ENCODE measurements at places on chromosomes 6 and 20.

DNA sequence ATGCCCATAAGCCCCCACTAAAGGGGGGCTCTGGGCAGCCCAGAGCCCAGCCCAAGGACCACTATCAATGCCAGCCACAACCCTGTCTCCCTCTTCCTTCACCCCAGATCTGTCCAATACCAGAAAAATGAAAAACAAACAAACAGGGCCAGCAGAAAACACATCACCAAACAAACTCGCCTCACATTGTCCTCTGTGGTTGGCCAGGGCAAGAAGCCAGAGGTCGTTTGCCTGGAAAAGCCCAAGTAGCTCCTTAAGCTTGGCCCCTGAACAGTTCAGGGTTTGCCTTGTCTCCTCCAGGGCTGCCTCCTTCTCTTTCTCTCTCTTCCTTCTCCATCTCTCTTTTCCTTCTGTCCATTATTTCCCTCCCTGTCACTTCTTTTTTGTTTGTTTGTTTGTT lies 10.1 kb upstream of the SCUBE3 start:
- H3K36me3 ChIP-seq: no peaks in the 10 kb centered on the region
- DNase-seq: no peak
- H3K4me3 ChIP-seq: no peak overlapping the region
- H3K27ac ChIP-seq: no peak overlapping the region
- H3K27me3 ChIP-seq: peaks cover 27% of the 10 kb centered on the region

GRCh38 chr20:46774236-46774635 lies 64.8 kb downstream of the SLC2A10 start:
- H3K4me1 ChIP-seq: no peaks in the 10 kb centered on the region
- no peaks in the 10 kb centered on the region for H3K36me3 ChIP-seq
- no peak overlapping the region for H3K4me3 ChIP-seq

GRCh38 chr20:63135411-63135810 lies 80.5 kb downstream of the YTHDF1 start:
- no peak for DNase-seq
- H3K27ac ChIP-seq: no peak overlapping the region
- no peaks in the 10 kb centered on the region for H3K4me1 ChIP-seq
- H3K27me3 ChIP-seq: peaks cover 47% of the 10 kb centered on the region

GRCh38 chr6:168560126-168560525 lies 119.1 kb downstream of the SMOC2 start:
- peaks cover 10% of the 10 kb centered on the region for H3K27me3 ChIP-seq
- no peak overlapping the region for H3K27ac ChIP-seq
- H3K36me3 ChIP-seq: no peaks in the 10 kb centered on the region
- no peak for DNase-seq
- peaks cover 12% of the 10 kb centered on the region for H3K4me1 ChIP-seq

GRCh38 chr20:46215913-46216707 lies 92.2 kb downstream of the CDH22 start:
- no peak overlapping the region for H3K4me3 ChIP-seq
- peaks cover 7% of the 10 kb centered on the region for H3K4me1 ChIP-seq
- H3K36me3 ChIP-seq: no peaks in the 10 kb centered on the region
- DNase-seq: no peak
- H3K27me3 ChIP-seq: peaks cover 25% of the 10 kb centered on the region
- no peak overlapping the region for H3K27ac ChIP-seq

DNA sequence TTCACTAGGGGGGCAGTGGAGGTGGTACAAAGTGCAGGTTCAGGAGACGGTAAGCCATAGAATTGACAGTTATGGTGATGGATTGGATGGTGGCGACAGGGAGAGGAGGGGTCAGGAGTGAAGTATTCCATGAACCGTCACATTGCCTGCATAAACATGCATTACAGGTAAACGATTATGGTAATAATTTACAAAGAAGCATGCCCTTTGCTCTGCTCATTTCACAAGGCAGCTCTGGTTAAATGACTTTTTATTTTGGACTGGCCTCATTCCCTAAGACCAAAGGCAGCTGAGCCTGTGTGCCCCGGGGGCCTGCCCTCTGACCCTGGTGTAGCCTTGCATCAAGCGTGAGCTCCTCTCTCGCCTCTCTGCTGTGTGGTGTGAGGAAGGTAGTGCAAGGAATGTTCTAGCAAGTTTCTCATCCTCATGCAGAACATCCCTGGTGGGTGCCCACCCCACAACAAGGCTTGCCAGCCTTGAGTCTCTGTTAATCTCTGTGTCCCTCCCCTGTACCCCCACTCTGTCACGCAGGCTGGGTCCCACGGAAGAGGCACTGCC lies 59.0 kb downstream of the PPP1R14C start:
- H3K4me1 ChIP-seq: peaks cover 17% of the 10 kb centered on the region
- peak overlapping the region; percentile 42 for H3K27ac ChIP-seq
- no peaks in the 10 kb centered on the region for H3K27me3 ChIP-seq
- peak overlapping the region; percentile 30 for H3K4me3 ChIP-seq
- DNase-seq: no peak

DNA sequence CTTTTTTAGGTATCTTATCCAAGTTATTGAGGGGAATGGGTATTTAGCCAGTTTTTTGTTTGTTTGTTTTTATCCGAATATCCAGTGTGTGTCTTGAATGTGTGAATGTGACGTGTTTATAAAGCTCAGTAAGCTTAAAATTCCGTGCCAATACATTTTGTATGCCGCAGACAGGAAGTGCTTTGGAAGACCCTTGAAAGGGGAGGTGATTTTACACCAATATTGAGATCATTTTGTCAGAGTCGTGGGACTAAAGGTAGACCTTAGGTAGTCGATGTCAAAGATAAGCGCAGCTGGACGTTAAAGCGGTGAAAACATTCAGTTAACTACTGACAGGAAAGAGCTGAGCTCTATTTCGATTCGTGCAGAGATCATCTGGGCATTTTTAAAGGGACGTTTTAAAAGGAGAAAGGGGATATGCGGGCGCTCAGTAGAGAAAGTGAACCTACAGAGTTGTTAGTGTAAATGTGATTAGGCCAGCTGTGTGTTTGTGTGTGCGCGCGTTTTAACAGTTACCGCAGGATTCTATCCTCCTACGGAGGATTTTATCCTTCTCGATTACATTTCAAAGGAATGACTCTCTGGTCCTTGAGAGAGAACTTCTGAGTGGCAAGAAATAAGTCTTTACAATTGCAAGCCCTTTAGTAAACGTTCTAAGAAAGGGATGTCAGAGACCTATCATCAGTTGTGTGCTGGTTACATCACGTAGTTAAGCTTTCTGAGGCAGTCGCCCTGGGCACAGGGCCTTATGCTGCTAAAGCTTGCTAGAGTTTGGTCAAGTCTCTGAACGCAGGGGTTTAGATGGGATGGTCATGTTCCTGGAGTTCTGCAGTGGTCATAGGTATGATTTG lies 625 bp upstream of the ECHDC1 start:
- DNase-seq: no peak
- no peak overlapping the region for H3K27ac ChIP-seq
- H3K27me3 ChIP-seq: no peaks in the 10 kb centered on the region

DNA sequence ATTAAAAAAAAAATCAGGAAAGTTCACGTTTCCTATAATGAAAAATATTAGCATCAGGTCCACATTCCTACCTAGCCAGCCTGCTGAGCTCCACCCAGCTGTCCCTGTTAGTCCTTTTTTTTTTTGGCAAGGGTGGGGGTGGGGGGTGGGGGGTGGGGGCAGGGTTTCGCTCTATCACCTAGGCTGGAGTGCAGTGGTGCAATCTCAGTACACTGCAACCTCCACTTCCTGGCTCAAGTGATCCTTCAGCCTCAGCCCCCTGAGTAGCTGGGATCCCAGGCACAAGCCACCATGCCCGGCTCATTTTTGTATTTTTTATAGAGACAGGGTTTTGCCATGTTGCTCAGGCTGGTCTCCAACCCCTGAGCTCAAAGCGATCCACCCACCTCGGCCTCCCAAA lies 7.5 kb upstream of the SLC2A10 start:
- H3K4me1 ChIP-seq: peaks cover 13% of the 10 kb centered on the region
- DNase-seq: no peak
- no peaks in the 10 kb centered on the region for H3K36me3 ChIP-seq
- peaks cover 5% of the 10 kb centered on the region for H3K27me3 ChIP-seq
- no peak overlapping the region for H3K27ac ChIP-seq
- H3K4me3 ChIP-seq: no peak overlapping the region

GRCh38 chr20:58938541-58938940 lies 42.5 kb upstream of the NELFCD start:
- no peak for DNase-seq
- H3K27ac ChIP-seq: no peak overlapping the region
- no peaks in the 10 kb centered on the region for H3K36me3 ChIP-seq
- H3K4me1 ChIP-seq: no peaks in the 10 kb centered on the region
- H3K27me3 ChIP-seq: no peaks in the 10 kb centered on the region

DNA sequence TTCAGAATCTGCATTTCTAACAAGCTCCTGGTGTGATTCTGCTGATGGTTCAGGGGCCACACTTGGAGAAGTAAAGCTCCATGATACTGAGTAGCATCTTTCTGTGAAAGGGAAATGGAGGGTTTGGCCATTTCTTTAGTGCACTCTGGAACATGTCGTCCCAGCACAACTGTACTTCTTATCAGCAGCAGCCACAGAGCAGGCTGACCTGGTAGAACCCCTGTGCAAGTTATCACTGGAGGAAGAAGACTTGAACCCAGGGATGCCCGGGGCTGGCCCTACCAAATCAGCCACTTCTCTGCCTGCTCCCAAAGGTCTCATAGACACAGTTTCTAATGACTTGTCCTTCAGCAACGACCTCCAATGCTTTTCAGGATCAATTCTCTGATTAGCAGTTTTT lies 354.7 kb upstream of the PLCB4 start:
- H3K4me1 ChIP-seq: no peaks in the 10 kb centered on the region
- no peak overlapping the region for H3K27ac ChIP-seq
- H3K4me3 ChIP-seq: no peak overlapping the region
- DNase-seq: no peak
- no peaks in the 10 kb centered on the region for H3K36me3 ChIP-seq
- H3K27me3 ChIP-seq: no peaks in the 10 kb centered on the region

DNA sequence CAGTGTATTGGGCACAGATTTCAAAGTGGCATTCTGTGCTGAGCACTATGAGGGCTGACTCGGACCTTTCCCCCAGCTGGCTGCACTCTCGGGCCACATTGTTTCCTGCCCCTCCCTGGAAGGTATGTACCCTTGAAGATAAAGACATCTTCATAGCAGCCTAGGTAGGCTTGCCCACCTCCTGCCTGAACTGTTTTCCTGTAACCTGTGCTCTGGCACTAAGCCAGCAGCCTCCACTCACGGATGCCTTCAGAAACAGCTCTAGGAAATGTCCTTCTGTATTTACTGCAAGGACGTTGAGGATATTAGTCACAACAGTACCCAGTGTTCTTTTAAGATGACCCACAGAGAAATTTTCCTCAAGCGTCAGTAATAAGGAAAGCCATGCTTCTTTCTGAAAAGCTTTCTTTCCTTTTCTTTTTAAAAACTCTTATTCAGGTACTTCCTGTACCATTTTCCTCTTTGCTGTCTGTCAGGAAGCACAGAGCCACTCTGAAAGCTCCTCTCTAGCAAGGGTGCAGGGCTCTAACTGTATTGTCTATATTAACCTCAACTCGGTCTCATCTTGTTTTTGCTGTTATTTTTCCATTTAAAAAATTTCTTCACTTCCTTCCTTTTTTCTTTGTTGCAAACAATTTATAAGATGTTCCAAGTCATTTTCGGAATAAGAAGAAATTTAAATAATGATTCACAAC lies 43.5 kb downstream of the TTI1 start:
- DNase-seq: no peak
- no peaks in the 10 kb centered on the region for H3K27me3 ChIP-seq
- H3K36me3 ChIP-seq: peaks cover 13% of the 10 kb centered on the region

Measured in type B pancreatic cell (in vitro differentiated cells).